ENCODE measurements at places on chromosomes 1 and 21. TPM values are rescaled to one million over a fixed set of nuclear protein-coding genes. Genes with fewer than 3 reads are reported as not detected.

Gene ESPN
- total RNA-seq = 11.1 TPM

Gene FAAP20
- total RNA-seq = 114 TPM

Gene TRIM67
- total RNA-seq = not detected

Gene CD48
- not detected for total RNA-seq

Gene ERICH3
- not detected for total RNA-seq

Gene ZMYND12
- not detected for total RNA-seq

Gene TTLL10
- 0.36 TPM for total RNA-seq

Gene RGS13
- 0.22 TPM for total RNA-seq

Gene KRTAP11-1
- total RNA-seq = not detected

Gene B3GALT6
- total RNA-seq = 92.2 TPM

Gene LY9
- total RNA-seq = not detected

Gene NR1I3
- not detected for total RNA-seq

Gene AIRE
- total RNA-seq = not detected

Gene OR6N1
- not detected for total RNA-seq

Gene NUP210L
- not detected for total RNA-seq

Gene AMY1B
- total RNA-seq = not detected

Gene C8B
- total RNA-seq = not detected

Gene TMEM82
- not detected for total RNA-seq

Gene KRTAP19-3
- total RNA-seq = not detected

Gene CD53
- not detected for total RNA-seq

Gene CORT
- not detected for total RNA-seq

Gene PBXIP1
- 43.1 TPM for total RNA-seq

Gene PGLYRP3
- not detected for total RNA-seq

Gene CSF3R
- total RNA-seq = not detected

Gene S100A1
- not detected for total RNA-seq

Gene AJAP1
- not detected for total RNA-seq

Gene TLR5
- 1.2 TPM for total RNA-seq

Gene NBPF4
- 0.07 TPM for total RNA-seq

Gene CATSPERE
- total RNA-seq = not detected

Gene IL22RA1
- 1.2 TPM for total RNA-seq
